ENCODE measurements at places on chromosomes 4 and X. TPM values are rescaled to one million over a fixed set of nuclear protein-coding genes. Genes with fewer than 3 reads are reported as not detected.

The IL2RG gene
- not detected for total RNA-seq

The KLHL34 gene
- not detected for total RNA-seq

The MMRN1 gene
- not detected for total RNA-seq

The SFRP2 gene
- not detected for total RNA-seq

The PDGFRA gene
- total RNA-seq, result 63.1 TPM

The SPATA4 gene
- not detected for total RNA-seq

The ERAS gene
- not detected for total RNA-seq

The ALAS2 gene
- not detected for total RNA-seq

The NUP54 gene
- 46.7 TPM for total RNA-seq

The FGF5 gene
- total RNA-seq, result 2.8 TPM

The SSX3 gene
- not detected for total RNA-seq

The PNMA5 gene
- not detected for total RNA-seq

The GAB1 gene
- 4.9 TPM for total RNA-seq

The FAM133A gene
- not detected for total RNA-seq

The CENPVL1 gene
- total RNA-seq, result not detected

The LEF1 gene
- 1.9 TPM for total RNA-seq

The UGT8 gene
- total RNA-seq, result not detected

The MAGEB10 gene
- total RNA-seq, result not detected

The TMEM175 gene
- total RNA-seq, result 25.9 TPM

The USP26 gene
- total RNA-seq, result not detected

The TKTL2 gene
- not detected for total RNA-seq

The PHKA1 gene
- 7.6 TPM for total RNA-seq

The CPLX1 gene
- total RNA-seq, result not detected

The TTC29 gene
- total RNA-seq, result not detected

The PRSS12 gene
- 2.3 TPM for total RNA-seq

The ANAPC10 gene
- 27.3 TPM for total RNA-seq

The NCBP2L gene
- not detected for total RNA-seq

The NONO gene
- total RNA-seq, result 307 TPM

The NHS gene
- 0.58 TPM for total RNA-seq

The ADH6 gene
- total RNA-seq, result not detected

The VSIG4 gene
- not detected for total RNA-seq

The IL13RA1 gene
- 35.8 TPM for total RNA-seq

The DUSP9 gene
- total RNA-seq, result 0.29 TPM

The CT45A10 gene
- total RNA-seq, result not detected

The RTL5 gene
- 0.58 TPM for total RNA-seq

The MGAT4D gene
- not detected for total RNA-seq

The SYP gene
- not detected for total RNA-seq

The AVPR2 gene
- total RNA-seq, result not detected

All from myometrial cell (primary cell).